Non-pigmented ciliary epithelial cell (primary cell): ENCODE measurements at places on chromosomes 3 and 15.

GRCh38 chr3:172522871-172523818 lies at the start of gene TNFSF10:
Gene TNFSF10, minus strand, starts transcription at chr3:172523430. Its CDS starts 46 bp downstream, at chr3:172523384.
- DNase-seq: no peak

- DNase-seq: no peak
Measured at GRCh38 chr15:88430051-88430450, 37.1 kb downstream of the MRPL46 start.

GRCh38 chr3:66411961-66412887 lies 88.6 kb downstream of the LRIG1 start:
- no peak for DNase-seq

- no peak for DNase-seq
Measured at GRCh38 chr3:149382518-149382917, 5.1 kb upstream of the TM4SF1 start.

GRCh38 chr3:105827959-105828358 lies 40.9 kb downstream of the CBLB start:
- peak; percentile 92 for DNase-seq

DNA sequence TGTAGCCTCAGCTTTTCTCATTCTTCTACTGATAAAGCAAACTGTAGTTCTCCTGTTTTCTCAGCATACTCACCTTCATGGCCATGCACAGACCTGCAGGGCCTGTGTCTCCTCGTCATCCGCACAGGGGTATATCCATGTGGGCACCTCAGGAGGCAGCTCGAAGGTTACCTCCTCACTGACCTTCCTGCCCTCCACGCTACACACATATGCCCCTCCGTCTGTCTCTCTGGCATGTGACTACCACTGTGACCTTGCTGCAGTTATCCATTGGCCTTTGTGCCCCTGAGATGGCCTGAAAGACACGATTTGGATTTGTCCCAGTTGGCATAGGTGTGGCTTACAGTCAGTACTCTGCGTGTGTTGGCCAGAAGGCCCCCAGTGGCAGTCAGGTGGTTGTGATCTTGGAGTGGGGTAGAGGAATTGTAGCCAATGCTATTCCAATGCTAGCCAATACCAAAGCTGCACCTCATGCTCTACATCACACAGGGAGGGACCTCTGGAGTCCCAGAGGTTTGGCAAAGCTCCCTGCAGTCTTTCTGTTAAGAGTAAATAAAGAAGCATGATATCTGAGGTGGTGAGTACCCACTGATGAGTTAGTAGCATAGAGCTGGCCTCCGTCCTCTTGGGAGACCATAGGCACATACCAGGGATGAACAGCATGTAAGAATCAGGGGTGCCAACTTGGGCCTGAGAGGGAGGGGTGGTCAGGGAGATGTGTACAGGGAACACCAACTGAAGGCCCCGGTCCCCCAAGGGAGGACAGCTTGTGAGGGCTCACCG lies 143.4 kb downstream of the EEFSEC start:
- DNase-seq: no peak

DNA sequence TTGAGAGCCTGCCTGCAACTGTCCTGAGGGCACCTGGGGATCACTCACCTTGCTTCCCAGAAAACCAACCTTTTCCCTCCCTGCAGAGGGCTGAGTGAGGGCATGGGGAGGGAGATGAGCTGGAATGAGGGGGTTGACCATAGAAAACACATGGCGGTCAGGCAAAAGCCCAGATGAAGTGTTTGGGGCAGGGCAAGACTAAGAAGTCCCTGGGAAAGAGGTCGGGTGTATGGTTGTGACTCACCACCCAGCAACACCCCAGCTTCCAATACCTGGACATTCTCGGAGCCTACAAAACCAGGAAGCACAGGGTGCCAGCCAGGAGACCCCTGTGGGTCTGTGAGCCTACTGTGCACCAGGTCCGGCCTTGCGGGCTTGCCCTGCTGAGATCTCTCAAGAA lies 95.3 kb upstream of the ATP2B2 start:
- DNase-seq: no peak

GRCh38 chr3:180002006-180002405 lies 34.7 kb downstream of the PEX5L start:
- DNase-seq: no peak

DNA sequence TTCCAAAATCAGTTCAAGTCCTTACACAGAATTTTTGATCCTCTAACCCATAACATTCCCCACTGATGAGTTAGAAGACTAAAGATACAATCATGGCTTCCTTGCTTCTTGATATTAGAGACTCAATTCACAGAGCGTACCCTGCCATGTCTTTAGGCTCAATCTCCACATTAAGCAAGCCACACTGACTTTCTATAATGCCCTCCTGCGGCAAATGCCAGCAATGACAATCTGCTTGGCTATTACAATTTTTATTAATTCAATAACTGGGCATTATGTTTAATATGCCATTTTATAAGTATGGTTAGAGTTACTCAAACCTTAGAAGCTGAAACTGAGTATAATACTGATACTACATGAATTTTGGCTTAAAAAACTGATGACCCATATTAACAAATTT lies 479.7 kb upstream of the NR2F2 start:
- no peak for DNase-seq

GRCh38 chr3:111531446-111531845 lies 10.6 kb upstream of the CD96 start:
- DNase-seq: no peak

GRCh38 chr15:85489773-85490493 lies 109.5 kb downstream of the AKAP13 start:
- DNase-seq: no peak

DNA sequence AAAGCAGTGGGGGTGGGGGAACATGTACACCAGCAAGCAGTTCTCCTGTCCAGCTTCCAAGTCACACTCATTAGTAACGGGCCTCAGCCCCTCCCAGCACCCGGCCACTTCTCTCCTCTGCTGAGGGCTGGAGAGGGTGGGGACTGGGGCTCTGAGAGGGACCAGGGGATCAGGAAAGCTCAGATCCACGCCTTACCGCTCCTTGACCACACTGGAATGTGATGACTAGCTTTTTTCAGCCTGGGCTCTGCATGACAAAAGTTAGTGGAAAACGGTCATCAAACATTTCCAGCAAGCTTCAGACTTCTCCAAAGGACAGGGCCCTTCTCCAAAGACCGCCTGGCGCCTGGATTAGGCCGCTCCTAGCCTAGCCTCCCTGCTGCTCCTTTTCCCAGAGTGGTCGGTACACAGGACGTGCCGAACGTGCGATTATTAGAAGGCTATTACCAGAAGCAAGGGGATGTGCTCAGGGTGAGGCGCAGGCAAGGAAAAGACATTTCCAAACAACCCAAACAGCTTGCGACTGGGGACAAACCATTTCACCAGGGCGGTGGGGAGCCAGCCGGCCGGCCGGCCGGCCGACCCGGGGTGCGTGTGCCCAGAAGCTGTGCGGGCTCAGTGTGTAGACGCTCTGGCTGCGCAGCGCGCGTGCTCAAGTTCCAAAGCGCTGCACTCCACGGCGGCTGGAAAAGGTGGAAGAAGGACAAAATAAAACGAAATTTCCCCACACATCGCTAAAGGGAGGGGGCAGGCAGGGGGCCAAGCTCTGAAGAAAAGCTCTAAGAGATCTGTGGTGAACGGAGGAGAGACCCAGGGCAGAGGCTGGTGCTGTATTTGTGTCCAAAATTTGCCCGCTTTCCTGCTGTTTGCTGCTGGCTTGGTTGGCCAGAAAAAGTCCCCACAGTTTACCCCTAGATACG lies 51.0 kb upstream of the SSR3 start:
- no peak for DNase-seq

DNA sequence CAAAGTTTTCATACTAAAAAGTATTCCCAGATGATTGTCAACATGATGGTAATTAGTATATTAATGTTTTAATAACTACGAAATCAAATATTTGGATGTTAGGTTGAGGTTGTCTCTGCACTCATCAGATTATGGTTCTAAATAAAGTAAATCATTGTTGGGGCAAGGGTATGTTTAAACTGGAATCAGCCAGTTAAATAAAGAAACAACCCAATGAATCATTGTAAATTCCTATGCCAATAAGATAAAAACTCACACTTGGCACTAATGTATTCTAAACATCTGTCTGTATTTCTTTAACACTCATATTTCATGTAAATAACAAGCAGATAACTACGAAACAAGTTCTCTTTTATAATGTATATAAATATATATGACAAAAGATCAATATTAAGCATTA lies 92.7 kb downstream of the PEAK1 start:
- DNase-seq: no peak

GRCh38 chr3:41693799-41694198 lies 268.1 kb downstream of the ULK4 start:
- no peak for DNase-seq

- no peak for DNase-seq
Measured at GRCh38 chr3:112476346-112476745, 22.9 kb downstream of the BTLA start.

DNA sequence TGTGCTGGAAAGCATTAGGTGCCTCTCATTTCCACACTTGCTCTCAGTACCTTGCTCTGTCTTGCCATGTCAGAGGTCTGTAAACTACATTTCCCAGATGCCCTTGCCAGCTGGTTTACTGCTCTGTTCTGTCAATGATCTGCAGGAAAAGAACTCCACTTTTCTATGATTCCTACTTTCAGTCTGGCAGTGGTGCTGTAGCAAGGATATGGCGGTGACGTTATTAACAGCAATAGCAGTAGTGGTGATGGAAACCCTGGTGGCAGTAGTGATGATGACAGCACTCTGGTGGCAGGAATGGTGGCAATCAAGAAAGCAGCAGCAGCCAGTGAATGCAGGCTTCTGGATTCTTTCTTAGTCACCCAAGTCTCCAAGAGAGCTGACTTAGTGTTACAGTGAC lies 665.2 kb downstream of the DIPK2A start:
- no peak for DNase-seq

DNA sequence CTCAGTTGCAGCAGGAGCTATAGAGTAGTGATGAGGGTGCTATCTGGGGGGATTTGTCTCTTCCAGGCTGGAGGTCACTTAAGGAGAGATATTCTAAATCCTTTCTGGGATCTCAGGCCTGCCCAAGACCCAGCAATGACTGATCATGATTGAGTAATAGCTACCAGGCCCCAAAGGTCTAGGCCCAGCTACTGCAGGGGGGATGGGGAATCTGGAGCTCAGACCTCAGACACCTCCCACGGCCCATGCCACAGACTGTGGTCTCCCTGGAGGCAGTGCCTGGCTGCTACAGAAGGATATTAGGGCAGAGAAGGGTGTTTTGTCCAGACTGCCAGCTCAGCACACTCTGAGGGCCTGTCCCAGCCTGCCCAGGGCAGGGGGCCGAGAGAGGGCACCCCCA lies 6.9 kb downstream of the SLC38A3 start:
- no peak for DNase-seq

GRCh38 chr15:64447536-64448315 lies 12.7 kb upstream of the ZNF609 start:
- no peak for DNase-seq

- DNase-seq: no peak
Measured at GRCh38 chr15:67331676-67332075, 77.1 kb downstream of the IQCH start.
